ENCODE measurements at places on chromosomes 5 and 9.

- DNase-seq: no peak
- peaks cover 2% of the 10 kb centered on the region for H3K36me3 ChIP-seq
- H3K4me1 ChIP-seq: peaks cover 9% of the 10 kb centered on the region
- no peak overlapping the region for H3K4me3 ChIP-seq
- peaks cover 22% of the 10 kb centered on the region for H3K27me3 ChIP-seq
Measured at GRCh38 chr5:989961-990530, 18.6 kb upstream of the NKD2 start.

DNA sequence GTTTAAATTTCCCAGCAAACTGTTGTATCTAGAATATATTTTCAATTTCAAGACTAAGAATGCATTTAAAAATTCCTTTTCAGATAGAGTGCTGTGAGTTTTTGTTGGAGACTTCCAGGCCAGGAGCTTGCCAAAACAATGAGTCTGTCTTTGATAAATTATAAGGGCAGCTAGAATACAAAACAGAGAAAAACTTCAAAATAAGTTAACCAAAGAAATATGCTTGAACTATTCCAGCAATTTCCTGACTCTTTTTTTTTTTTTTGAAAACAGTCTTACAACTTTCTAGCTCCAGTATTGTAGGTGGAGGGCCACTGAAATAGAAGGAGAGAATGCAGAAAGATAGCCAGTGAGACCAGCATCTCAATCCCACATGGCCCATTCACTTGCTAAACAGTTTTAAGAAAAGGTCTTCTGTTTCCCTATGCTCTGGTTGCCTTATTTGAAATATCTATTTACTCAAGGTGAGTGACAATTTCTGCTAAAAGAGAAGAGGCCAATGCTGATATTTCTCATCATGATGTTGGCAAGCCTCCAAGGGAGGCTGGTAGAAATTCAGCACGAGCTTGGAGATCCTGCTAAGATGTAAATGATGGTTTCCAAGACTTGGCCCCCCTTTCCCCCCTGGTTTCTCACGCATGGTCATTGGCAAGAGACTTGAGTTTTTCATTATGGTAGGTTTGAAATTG, 103.2 kb downstream of the USP20 start:
- no peak for DNase-seq
- H3K4me1 ChIP-seq: peaks cover 5% of the 10 kb centered on the region
- no peak overlapping the region for H3K27ac ChIP-seq
- no peak overlapping the region for H3K4me3 ChIP-seq
- H3K36me3 ChIP-seq: peaks cover 20% of the 10 kb centered on the region

DNA sequence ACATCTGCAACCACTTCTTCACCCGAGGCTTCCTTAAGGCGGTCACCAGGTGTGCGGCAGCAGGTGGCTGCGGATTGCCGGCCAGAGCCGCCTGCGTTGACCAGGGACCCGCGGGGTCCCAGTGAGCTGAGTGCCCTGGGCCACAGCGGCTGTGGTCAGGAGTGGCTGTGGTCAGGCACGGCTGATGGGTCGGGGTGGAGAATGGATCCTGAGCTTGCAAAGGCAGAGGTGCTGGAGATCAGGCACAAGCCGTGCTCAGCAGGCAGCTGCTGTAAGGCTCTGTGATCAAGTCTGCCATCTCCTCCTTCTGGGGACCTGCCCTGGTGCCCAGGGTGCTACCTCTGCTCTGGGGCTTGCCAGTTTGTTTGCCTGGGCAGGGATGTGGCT, 2.1 kb downstream of the UAP1L1 start:
- no peak for DNase-seq
- H3K36me3 ChIP-seq: peaks cover 3% of the 10 kb centered on the region
- no peak overlapping the region for H3K4me3 ChIP-seq
- no peaks in the 10 kb centered on the region for H3K27me3 ChIP-seq
- no peak overlapping the region for H3K27ac ChIP-seq

DNA sequence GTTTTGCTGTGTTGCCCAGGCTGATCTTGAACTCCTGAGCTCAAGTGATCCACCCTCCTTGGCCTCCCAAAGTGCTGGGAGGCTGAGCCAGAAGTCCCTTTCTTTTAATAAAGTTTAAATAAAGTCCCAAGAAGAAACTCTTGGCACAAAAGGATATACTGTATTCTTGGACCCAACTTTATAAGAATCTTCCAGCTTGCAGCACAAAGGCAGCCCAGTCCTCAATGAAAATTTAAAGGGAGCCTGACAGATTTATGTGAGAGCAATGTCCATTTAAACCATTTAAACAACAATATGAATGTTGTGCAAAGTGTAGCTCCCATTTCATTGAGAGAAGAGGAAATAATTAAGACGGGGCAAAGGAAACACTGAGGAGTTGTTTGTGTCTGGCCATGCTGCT, 217.0 kb downstream of the DOCK8 start:
- H3K27ac ChIP-seq: peak overlapping the region; percentile 50
- H3K4me1 ChIP-seq: no peaks in the 10 kb centered on the region
- no peak for DNase-seq
- no peaks in the 10 kb centered on the region for H3K27me3 ChIP-seq
- H3K36me3 ChIP-seq: peaks cover 44% of the 10 kb centered on the region

- no peaks in the 10 kb centered on the region for H3K36me3 ChIP-seq
- DNase-seq: no peak
- no peak overlapping the region for H3K27ac ChIP-seq
- H3K4me3 ChIP-seq: no peak overlapping the region
- peaks cover 13% of the 10 kb centered on the region for H3K27me3 ChIP-seq
Measured at GRCh38 chr5:141003791-141004611, 37.7 kb downstream of the PCDHAC2 start.

- no peaks in the 10 kb centered on the region for H3K36me3 ChIP-seq
- DNase-seq: no peak
- H3K27me3 ChIP-seq: peaks cover 4% of the 10 kb centered on the region
- peaks cover 18% of the 10 kb centered on the region for H3K4me1 ChIP-seq
Measured at GRCh38 chr5:59767681-59768151, 125.8 kb downstream of the PDE4D start.

- no peak for DNase-seq
- no peaks in the 10 kb centered on the region for H3K36me3 ChIP-seq
Measured at GRCh38 chr5:97377582-97377981, 194.5 kb upstream of the RIOK2 start.

DNA sequence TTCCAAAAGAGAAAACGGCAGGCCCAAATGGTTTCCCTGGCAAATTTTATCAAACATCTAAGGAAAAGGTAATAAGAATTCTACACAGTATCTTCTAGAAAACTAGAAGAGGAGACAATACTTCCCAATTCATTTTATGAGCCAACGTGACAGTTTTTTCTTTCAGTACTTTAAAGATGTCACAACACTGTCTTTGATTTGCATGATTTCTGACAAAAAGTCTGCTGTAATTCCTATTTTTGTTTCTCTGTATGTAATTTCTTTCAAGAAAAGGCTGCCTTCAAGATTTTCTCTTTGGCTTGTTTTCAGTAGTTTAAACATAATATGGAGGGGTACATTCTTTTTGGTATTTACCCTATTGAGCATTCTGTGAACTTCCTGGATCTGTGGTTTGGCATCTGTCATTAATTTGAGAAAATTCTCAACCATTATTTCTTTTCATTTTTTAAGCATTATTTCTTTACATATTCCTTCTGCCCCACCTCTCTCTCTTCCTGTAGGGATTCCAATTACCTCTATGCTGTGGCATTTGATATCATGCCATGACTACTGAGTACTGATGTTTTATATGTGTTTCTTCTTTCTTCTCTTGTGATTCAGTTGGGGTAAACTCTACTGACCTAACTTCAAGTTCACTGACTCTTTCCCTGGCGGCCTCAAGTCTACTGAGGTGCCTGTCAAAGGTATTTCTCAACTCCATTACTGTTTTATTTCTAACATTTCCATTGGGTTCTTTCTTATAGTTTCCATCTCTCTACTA, 32.2 kb downstream of the ANKS6 start:
- DNase-seq: no peak
- no peaks in the 10 kb centered on the region for H3K27me3 ChIP-seq
- no peak overlapping the region for H3K27ac ChIP-seq
- peaks cover 33% of the 10 kb centered on the region for H3K36me3 ChIP-seq
- H3K4me3 ChIP-seq: no peak overlapping the region

DNA sequence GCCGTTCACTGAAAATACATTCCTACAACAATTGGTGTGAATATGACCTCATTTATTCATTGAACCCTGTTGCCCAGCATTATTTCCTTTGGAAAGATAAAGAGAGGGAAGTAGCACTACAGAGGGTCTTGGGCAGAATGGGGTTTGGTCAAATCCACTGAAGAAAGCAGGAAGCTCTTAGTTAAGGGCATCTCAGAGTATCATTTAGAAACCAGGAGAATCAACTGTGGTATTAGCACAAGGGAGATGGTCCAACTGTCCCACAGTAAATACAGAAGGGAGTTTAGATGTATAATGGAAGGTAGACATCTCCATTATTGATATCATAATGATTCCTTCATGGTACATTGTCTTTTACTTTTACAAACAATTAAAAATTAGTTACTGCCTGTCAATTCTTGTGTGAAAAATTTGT, 47.1 kb downstream of the LIX1 start:
- no peaks in the 10 kb centered on the region for H3K36me3 ChIP-seq
- H3K4me1 ChIP-seq: peaks cover 3% of the 10 kb centered on the region
- no peak overlapping the region for H3K4me3 ChIP-seq

DNA sequence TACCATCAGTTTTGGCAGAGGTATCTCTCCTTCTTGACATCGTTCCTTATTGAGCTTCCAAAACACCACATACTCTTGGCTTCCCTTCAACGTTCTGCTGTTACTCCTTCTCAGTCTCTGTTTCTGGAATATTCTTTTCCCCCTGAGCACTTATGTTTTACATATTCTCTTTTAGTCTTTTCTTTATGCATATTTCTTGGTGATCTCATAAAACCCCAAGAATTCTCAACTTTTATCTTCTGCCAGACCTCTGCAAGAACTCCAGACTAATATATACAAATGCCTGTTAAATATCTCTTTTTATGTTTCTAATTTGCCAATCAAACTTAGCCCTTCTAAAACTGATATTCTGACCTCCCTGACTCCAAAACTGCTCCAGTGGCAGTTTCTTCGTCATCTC, 453.4 kb upstream of the CTNND2 start:
- no peak overlapping the region for H3K4me3 ChIP-seq
- DNase-seq: no peak
- H3K4me1 ChIP-seq: no peaks in the 10 kb centered on the region
- H3K27ac ChIP-seq: no peak overlapping the region
- H3K36me3 ChIP-seq: no peaks in the 10 kb centered on the region

- H3K27ac ChIP-seq: no peak overlapping the region
- H3K36me3 ChIP-seq: no peaks in the 10 kb centered on the region
- H3K27me3 ChIP-seq: no peaks in the 10 kb centered on the region
- DNase-seq: no peak
- peaks cover 4% of the 10 kb centered on the region for H3K4me1 ChIP-seq
Measured at GRCh38 chr5:59034498-59035186, 451.8 kb downstream of the RAB3C start.

DNA sequence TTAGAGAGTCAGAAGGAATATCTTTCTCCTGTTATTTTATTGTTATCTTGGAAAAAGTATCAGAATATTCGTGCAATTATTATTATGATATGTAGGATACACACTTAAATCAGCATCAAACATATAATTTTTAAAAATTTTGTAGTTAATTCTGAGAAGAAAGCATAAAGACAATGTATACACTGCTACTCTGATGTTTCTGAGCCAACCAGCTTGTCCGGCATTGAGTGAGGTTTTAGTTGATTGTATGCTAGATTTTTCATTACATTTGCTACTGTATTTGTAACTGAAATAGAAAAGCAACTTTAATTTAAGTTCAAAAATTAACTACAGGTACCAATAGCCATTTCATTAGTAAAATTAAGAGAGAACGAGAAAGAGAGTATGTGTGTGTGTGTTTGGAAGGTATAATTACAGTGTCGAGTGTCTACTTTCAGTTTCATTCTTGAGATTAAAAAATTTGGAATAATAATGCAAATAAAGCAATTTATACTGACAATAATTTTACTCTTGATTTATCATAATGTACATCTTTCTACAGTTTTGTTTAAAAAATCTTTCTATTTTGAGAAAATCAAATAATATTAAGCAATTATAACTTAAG, 160.4 kb upstream of the CDH12 start:
- H3K4me3 ChIP-seq: peak overlapping the region; percentile 85
- no peaks in the 10 kb centered on the region for H3K27me3 ChIP-seq
- no peaks in the 10 kb centered on the region for H3K36me3 ChIP-seq
- DNase-seq: no peak
- H3K4me1 ChIP-seq: peaks cover 3% of the 10 kb centered on the region

DNA sequence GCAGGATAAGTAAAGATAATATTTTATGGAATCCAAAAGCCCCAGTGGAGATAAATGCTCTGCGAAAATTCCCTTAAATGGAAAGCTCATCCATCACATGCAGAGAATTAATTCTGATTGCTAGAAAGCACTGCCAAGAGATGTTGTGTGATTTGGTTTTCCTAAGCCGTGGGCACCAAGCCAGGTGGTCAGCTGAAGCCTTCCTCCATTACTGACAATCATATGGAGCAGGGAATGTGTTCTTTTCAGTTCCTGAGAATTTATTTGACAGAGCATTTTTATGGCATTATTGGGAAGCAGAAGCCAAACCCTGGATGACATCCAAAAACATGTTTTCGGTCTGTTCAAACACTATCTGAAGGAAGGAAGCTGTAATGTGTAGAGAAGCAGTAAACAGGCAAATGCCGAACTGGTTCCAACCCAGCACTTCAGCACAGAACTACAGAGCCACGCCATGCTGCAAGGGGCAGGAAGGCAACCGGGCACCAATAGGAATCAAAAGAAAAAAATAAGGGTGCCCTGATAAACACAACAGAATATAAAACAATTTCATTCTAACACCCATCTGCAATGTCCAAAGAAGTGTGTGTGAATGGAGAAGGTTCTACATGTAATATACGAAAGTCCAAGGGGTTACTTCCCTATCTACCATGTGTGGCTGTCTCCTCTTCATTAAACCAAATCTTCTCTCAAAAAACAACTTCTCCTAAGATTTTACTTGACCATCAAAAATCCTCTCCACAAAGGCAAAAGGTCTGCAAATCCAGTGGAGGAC, 12.3 kb downstream of the ARSB start:
- no peak for DNase-seq
- no peak overlapping the region for H3K27ac ChIP-seq

DNA sequence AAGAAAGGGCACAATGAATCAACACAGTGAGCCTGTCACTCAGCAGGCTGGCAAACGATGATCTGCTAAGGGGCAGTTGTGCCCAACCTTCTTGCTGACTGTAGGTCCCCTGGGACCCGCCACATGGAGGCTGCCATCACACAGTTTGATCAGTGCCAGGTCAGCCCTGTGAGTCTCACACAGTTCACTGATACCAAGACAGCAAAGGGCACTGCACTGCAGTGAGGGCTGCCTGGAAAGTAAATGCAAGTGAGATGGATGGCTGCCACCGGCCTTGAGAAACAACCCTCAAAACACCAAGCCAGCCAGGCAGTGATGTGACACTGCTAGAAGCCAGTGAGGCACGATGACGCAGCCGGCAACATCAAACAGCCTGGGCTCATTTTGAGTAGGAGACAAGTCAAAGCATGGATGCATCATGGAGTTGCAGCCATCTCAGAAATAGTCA, 30.3 kb downstream of the FOXD1 start:
- no peak overlapping the region for H3K27ac ChIP-seq
- no peak for DNase-seq
- no peaks in the 10 kb centered on the region for H3K36me3 ChIP-seq
- H3K27me3 ChIP-seq: peaks cover 39% of the 10 kb centered on the region

Data from memory B cell (primary cell).